ENCODE measurements at places on chromosomes 2 and 18. TPM values are rescaled to one million over a fixed set of nuclear protein-coding genes. Genes with fewer than 3 reads are reported as not detected.

GRCh38 chr18:36630917-36631316, 197.9 kb downstream of the TPGS2 start:
- H3K36me3 ChIP-seq = no peaks in the 10 kb centered on the region
- no peak for DNase-seq
- no peak overlapping the region for H3K4me3 ChIP-seq
- H3K4me1 ChIP-seq = no peaks in the 10 kb centered on the region
- H3K27me3 ChIP-seq = no peaks in the 10 kb centered on the region
- H3K27ac ChIP-seq = no peak overlapping the region

DNA sequence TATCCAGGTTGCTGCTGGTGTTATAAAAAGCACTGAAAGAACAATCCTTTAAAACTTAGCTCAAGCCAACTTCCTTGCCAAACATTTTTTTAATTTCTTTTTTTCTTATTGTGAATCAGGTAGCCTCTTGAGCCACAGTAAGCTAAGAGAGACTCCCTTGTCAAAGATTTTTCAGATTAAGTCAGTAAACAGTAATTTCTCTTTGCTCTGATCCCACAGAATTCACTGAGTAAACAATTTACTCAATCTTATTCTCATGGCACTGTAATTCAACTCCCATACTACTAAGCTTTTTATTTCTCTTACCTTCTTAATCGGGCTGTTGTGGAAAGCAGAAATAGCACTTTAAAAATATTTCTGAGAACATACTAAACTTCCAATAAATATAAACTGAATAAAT, 82.7 kb downstream of the C2orf74 start:
- H3K27ac ChIP-seq = no peak overlapping the region
- H3K36me3 ChIP-seq = peaks cover 38% of the 10 kb centered on the region
- H3K27me3 ChIP-seq = no peaks in the 10 kb centered on the region

DNA sequence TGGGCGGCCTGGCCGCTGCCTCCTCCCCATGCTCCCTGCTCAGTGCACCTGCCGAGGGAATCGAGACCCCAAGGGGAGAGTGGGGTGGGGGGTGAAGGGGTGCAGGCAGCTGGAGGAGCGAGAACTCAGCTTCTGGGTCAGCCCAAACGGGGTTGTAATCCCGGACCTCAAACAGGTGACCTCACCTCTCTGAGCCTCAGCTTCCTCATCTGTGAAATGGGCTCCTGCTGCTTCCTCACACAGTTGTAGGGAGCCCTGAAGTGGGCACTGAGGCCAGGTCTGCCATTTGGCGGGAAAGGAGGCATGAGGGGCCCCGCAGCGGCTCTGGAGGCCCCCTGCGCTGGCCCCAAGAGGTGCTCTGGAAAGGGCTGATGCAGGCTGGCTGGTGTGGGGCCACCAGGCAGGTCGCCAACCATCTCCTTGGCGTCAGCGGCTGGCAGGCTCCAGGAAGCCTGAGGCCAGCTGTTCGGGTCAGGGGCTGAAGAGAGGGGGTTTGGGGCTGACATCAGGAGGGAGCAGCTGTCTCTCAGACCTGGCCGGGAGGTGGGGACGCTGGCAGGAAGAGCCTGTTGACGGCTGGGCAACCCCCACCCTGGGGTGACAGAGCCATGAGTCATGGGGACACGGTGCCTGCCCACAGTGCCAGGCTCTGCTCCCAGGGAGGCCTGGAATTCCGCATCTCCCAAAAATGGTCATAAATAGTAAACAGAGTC, 4.9 kb downstream of the KLHL30 start:
- no peak for DNase-seq
- H3K4me1 ChIP-seq = peaks cover 6% of the 10 kb centered on the region
- H3K4me3 ChIP-seq = no peak overlapping the region
- no peaks in the 10 kb centered on the region for H3K27me3 ChIP-seq
- H3K36me3 ChIP-seq = no peaks in the 10 kb centered on the region
- H3K27ac ChIP-seq = no peak overlapping the region

GRCh38 chr2:2134037-2134436, 197.0 kb downstream of the MYT1L start:
- no peaks in the 10 kb centered on the region for H3K36me3 ChIP-seq
- no peak for DNase-seq
- no peak overlapping the region for H3K27ac ChIP-seq

DNA sequence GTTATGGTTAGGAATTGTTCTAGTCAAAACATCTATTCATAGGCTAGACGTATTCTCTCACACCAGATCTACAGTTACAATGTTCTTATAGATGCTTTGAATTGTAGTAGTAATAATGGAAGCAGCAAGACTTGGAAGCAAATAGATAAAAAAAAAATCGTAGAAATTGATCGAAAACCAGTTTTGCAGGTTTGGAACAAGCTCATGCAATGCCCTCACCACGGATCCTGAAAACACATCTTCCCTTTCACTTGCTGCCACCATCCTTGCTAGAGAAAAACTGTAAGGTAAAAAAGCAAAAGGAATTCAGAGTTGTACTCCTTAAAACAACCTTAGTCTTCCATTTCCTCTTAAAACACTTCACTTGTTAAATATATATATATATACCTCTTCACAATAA, 4.4 kb downstream of the SULT1C4 start:
- no peaks in the 10 kb centered on the region for H3K4me1 ChIP-seq
- H3K27ac ChIP-seq = no peak overlapping the region
- H3K4me3 ChIP-seq = no peak overlapping the region
- no peak for DNase-seq

- no peak overlapping the region for H3K27ac ChIP-seq
- peaks cover 6% of the 10 kb centered on the region for H3K36me3 ChIP-seq
- H3K27me3 ChIP-seq = no peaks in the 10 kb centered on the region
- no peak overlapping the region for H3K4me3 ChIP-seq
- DNase-seq = no peak
Measured at GRCh38 chr2:8558096-8558495, 123.8 kb upstream of the ID2 start.

GRCh38 chr2:181319286-181319685, 137.9 kb upstream of the ITGA4 start:
- no peak for DNase-seq
- H3K36me3 ChIP-seq = peaks cover 5% of the 10 kb centered on the region
- H3K27me3 ChIP-seq = peaks cover 3% of the 10 kb centered on the region
- H3K27ac ChIP-seq = no peak overlapping the region

GRCh38 chr18:26286008-26286407, 59.8 kb downstream of the TAF4B start:
- no peak overlapping the region for H3K27ac ChIP-seq
- no peak overlapping the region for H3K4me3 ChIP-seq
- no peaks in the 10 kb centered on the region for H3K27me3 ChIP-seq
- peaks cover 16% of the 10 kb centered on the region for H3K36me3 ChIP-seq
- no peaks in the 10 kb centered on the region for H3K4me1 ChIP-seq
- no peak for DNase-seq

GRCh38 chr2:181471226-181471625, 14.0 kb downstream of the ITGA4 start:
- peaks cover 47% of the 10 kb centered on the region for H3K36me3 ChIP-seq
- H3K27me3 ChIP-seq = no peaks in the 10 kb centered on the region
- DNase-seq = no peak
- H3K4me3 ChIP-seq = no peak overlapping the region

DNA sequence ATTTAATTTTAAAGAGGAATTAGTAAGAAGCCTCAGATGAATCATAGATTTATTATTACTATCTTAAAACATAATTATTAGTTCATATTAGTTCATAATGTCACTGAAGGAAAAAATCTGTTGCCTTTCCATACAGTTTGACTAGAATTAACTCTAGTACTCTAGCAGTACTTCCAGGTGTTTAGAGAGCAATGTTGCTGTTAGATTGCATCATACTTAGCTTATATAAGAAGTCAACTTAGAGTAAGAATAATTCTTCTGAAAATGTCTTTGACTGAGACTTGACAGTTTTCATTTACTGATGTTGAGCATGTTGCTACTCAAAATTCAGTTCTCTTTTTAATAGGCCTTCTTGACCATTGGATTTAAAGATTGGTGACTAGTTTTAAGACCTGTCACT, 4.7 kb downstream of the RAB3GAP1 start:
- peaks cover 42% of the 10 kb centered on the region for H3K36me3 ChIP-seq
- no peak overlapping the region for H3K4me3 ChIP-seq
- DNase-seq = no peak
- peaks cover 60% of the 10 kb centered on the region for H3K4me1 ChIP-seq

DNA sequence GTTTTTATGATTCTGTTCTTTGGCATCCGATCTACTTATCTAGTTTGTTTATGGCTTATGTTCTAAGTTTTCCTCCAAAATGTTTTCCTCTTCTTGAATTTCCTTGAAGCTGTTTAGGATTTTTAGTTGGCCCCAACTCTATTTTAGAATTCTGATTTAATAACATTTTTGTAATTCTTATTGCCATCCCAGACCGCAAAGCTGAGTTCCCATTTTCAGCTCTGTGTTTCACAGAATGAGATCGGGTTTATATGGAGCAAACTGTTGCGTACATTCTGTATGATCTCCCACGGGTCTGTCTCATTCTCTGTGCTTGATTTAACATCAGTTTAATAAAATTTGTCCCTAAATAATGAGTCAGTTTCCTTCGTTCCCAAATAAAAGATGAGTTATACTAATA, 59.3 kb downstream of the DPP4 start:
- peaks cover 83% of the 10 kb centered on the region for H3K36me3 ChIP-seq
- peaks cover 88% of the 10 kb centered on the region for H3K4me1 ChIP-seq

CCDC141 gene
- 0.78 TPM for total RNA-seq

GKN1 gene
- total RNA-seq = not detected

TGFA gene
- total RNA-seq = not detected

ASXL3 gene
- total RNA-seq = not detected

EIF2AK2 gene
- total RNA-seq = 40.5 TPM

Measured in activated T-helper 1 cell treated with anti-CD3 and anti-CD28 coated beads, Interleukin-12 subunit alpha, Interleukin-12 subunit beta, Interleukin-2, Interleukin-4 antibody, amounts not matched to agents 30 ng/mL and 10 ng/mL and 1 ng/mL, durations not matched to agents 14 hours and 24 hours and 36 hours (primary cell).